ENCODE measurements at places on chromosomes 5 and 9.
A peak's percentile ranks its signal among the peaks of the same experiment; 100 is the strongest.

- peak; percentile 68 for DNase-seq
Observed at GRCh38 chr5:138438724-138439476, at the start of gene REEP2. REEP2 (plus strand) TSS chr5:138439057; CDS start chr5:138439209, 152 bp downstream.

DNA sequence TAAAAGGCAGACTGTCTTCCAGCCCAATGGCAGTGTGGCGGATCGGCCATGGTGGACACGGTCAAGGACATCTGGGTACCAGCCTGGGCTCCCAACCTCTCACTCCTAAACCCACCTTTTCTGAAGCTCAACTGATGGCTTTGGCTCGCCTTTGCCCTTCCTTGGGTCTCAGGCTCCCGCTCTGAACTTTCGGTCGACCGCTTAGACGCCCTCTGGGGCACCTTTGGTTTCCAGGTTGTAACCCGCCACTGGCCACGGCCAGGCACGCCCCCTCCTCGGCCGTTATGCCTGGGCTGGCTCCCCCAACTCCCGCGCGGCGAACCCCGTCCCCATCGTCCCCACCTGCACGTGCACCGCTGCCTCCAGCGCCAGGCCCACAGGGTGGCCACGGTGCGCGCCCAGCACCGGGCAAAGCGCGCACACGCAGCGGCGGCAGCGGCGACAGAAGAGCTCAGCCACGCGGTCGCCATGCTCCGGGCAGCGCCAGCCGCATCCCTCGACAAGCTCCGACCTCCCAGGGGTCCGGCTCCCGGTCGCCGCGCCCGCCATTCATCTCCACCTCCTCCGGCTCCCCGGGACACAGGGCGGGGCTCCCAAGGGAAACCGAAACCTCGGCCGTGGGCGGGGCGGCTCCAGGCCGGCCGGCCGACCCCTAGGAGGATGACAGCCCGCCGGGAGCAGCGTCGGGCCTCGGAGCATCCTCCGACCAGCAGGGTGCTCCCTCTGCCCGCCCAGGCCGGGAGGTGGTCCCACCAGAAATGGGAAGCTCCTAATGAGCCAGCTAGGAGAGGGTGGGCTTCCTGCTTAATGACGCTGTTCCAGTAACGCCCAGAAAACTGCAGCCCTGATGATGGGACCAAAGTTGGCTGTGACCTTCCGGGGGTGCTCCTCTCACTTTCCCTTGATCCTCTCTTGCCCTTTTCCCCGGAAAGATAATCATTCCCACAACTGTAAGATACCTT lies at the start of gene TRIM14:
TSS of gene TRIM14 (minus strand) at position 583 of the 962 bp plus-strand sequence. CDS start at position 549, 34 bp downstream.
- peak; percentile 78 for DNase-seq

- DNase-seq = no peak
Observed at GRCh38 chr9:112041536-112042243, 133.4 kb downstream of the SUSD1 start.

GRCh38 chr5:137761566-137761965 lies 7.4 kb upstream of the HNRNPA0 start:
- DNase-seq = no peak

GRCh38 chr5:17412760-17413671 lies 85.0 kb upstream of the TAF11L2 start:
- peak; percentile 83 for DNase-seq

- no peak for DNase-seq
Observed at GRCh38 chr9:116789081-116789480, 102.0 kb downstream of the TRIM32 start.

DNA sequence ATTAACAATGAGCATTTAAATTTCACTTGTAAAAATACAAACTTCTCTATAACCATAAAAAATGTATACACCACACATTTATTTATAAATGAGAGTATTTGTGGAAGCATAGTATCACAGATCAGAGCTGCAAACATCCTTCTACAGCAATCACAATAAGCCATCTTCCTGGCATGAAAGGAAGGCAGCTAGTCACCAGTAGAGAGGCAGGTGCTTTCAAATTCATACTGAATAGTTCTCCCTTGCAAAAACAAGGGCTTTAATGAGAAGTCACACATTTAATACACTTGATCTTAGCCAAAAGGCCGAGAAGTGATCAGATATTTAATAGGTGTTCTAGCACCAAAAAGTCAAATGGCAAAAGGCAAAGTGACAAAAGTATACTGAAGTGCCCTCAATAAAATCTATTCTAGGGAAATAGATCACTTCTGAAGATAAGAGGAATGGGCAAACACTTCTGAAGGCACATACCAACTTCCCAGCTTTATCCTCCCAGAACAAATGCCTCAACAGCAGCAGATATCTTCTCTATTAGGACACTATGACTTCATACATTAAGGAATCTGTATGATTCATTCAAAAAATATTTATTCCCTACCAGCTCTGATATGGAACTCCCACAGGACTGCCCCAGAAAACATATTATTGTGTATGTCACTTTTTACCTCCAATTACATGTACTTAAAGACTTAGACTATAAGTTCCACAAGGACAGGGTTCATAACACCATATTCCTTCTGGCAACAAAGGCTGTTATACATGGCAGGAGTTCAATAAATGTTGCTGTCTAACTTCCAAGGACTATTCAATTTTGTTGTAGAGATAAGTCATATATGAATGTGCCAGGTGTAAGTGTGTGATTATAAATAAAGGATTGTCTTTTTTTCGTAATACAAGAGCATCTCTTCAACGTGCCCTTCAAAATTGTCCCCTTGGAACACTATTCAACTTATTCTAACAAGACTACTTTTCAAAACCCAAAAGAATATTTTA lies 31.7 kb downstream of the MAPKAP1 start:
- no peak for DNase-seq

- DNase-seq = peak; percentile 35
Observed at GRCh38 chr5:60209146-60209840, 315.8 kb upstream of the PDE4D start.

DNA sequence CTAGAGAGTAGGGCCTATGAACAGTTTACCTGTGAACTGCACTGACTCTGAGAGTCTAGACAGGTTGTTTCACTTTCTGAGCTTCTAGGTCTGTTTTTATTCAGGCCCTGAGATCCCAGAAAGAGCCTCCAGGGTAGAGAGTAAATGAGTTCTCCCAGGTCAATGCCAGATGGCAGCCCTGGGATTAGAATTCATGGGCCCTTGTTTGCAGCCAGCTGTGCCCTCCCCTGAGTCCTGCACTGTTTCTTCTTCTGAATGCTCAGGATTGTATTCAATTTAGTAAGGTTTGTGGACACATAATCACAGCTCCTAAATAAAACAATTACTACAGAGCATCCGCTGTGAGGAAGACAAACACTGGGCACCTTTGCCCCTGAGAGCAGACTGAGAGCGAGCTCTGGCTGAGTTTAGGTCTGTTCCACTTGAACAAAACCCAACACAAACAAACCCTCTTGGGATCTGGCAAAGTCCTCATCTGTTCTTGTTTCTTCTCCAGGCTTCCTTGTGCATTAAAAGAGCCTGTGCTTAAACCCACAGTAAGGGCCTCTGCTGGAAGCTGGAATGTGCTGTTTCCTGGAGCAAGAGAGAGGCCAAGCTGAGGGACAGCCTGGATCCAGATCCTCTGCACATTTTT lies 29.9 kb downstream of the FAM219A start:
- DNase-seq = no peak

Data from suppressor macrophage (primary cell).